ENCODE measurements at places on chromosomes 6 and 20.

GRCh38 chr6:97669191-97670031 lies 386.4 kb upstream of the MMS22L start:
- no peak for DNase-seq

DNA sequence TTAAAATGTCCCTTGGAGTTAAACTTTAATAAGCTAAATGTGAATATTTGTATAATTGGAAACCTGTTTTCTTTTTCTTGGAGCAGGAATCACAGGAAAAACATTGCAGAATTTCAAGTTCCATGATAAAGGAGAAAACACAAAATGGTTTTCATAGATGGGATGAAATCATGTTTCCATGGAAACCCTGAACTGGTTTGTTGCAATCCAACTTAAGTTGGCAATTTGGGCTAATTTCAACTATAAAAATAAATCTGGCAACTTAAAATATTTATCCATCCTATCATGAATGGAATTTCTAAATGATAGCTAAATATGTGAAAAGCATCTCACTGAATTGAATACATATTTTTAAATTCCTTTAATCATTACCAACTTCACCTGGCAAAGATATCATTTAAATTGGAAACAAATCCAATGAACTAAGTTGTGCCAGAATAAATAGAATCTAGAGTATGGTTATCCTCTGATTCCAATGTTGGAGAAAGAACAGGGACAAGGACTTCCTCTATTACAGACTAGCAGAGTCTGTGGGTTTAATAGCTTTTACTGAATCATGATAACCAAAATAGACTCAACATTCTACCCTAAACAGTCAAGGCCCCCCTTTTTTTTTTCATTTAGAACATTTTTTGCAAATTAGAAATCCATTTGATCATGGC lies 33.2 kb downstream of the COL21A1 start:
- no peak for DNase-seq

- DNase-seq = no peak
Measured at GRCh38 chr6:124799638-124800037, 162.6 kb upstream of the RNF217 start.

GRCh38 chr20:50296450-50297375 lies 106.1 kb downstream of the CEBPB start:
- no peak for DNase-seq

- no peak for DNase-seq
Measured at GRCh38 chr20:49516916-49517804, 34.7 kb upstream of the KCNB1 start.

Data from CD4-positive, alpha-beta T cell treated with Interleukin-21 for 1 hour (primary cell).